AG09319 (cell line): ENCODE measurements at places on chromosomes 3 and 15.

- DNase-seq: no peak
Observed at GRCh38 chr3:192883512-192883911, 34.1 kb downstream of the MB21D2 start.

GRCh38 chr3:31105438-31106077 lies 211.1 kb upstream of the GADL1 start:
- peak; percentile 73 for DNase-seq

DNA sequence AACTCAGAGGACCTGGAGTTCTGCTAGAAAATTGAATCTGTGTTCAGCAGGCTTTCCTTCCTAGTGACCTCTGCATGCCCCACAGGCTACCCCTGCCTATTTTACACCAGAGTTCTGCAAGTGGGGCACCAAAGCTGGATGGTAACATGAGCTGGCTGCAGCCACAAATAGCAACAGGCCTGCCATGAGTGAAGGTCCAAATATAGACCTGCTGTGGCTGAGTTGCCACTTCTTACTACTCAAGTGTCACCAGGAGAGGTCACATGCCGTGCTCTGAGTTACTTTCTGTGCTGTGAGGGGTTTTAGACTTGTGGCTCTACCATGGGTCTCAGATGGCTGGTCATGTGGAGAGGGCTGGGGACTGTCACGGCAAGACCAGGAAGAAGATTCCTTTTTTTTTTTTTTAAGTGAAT lies at the start of gene FSD2:
FSD2 (minus strand) TSS at position 76 of the 413 bp plus-strand sequence. CDS start 18,679 bp downstream, outside the sequence.
- no peak for DNase-seq

DNA sequence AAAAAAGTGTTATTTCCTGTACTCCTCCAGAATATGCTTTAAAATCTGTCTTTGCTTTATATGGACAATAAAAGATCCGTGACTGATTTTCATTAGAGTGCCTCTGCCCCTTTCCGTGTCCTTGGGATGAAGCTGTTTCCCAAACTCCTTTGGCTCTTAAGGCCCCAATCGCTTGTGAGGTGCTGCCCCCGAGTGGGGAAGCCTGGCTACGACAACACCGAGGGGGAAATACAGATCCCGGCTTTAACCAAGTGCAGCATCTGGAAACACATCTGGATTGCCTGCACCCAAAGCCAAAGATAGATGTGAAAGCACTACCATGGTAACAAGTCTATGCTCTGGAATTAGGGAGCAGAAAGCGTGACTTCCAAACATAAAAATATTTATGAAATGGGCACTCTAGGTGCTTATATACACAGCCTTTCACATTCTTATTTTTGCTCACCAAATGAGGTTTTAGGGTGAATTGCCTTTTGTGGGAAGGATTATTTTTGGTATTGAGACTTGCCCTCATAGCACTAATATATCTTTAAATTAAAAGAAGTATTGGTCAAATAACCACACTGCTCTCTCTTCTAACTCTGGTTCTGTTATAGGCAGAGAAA lies 40.6 kb upstream of the ADCY5 start:
- peak; percentile 38 for DNase-seq

GRCh38 chr3:171142985-171143384 lies 116.5 kb upstream of the SLC2A2 start:
- peak; percentile 25 for DNase-seq

GRCh38 chr15:92915766-92916435 lies 15.8 kb downstream of the CHD2 start:
- DNase-seq: no peak

- DNase-seq: no peak
Observed at GRCh38 chr3:133442518-133442917, 42.7 kb downstream of the BFSP2 start.

GRCh38 chr15:74461847-74462511 lies 1.0 kb upstream of the UBL7 start:
- DNase-seq: no peak

- no peak for DNase-seq
Observed at GRCh38 chr3:13276438-13277195, 143.5 kb downstream of the NUP210 start.

DNA sequence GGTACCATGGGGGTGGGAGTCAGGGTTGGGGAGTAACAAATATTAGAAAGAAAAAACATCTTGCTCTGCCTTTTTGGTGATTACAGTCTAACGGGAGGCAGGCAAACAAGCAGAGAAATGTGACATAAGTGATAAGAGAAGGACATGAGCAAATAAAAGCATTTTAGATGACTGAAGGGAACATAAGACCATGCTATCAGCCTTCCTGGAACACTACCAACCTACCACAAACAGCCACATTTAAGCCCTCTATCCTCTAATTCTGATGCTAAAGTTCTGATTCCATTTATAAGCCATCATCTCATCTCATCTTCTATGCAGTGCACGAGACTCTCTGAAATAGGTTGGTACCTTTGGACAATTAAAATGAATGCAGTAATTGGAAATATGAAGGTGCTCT lies 243.4 kb upstream of the P2RY1 start:
- DNase-seq: no peak

GRCh38 chr3:18334837-18335601 lies 90.1 kb downstream of the SATB1 start:
- DNase-seq: no peak

DNA sequence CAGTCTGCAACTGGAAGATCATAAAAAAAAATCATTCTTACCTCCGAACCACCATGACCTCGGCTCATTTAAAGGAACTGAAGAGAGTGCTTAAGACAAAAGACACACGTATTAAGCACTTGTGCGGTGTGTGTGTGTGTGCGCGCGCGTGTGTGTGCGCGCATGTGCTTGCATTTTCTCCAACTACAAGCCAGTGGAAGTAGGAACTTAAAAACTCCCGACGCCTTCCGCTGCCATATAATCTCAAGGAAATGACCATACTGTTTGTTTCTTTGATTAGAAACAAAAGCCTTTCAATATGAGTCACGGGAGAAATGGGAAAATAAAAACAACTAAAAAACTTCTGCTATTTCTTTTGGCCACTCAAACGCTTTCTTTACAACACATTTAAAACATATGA lies 32.4 kb downstream of the FRMD4B start:
- no peak for DNase-seq

DNA sequence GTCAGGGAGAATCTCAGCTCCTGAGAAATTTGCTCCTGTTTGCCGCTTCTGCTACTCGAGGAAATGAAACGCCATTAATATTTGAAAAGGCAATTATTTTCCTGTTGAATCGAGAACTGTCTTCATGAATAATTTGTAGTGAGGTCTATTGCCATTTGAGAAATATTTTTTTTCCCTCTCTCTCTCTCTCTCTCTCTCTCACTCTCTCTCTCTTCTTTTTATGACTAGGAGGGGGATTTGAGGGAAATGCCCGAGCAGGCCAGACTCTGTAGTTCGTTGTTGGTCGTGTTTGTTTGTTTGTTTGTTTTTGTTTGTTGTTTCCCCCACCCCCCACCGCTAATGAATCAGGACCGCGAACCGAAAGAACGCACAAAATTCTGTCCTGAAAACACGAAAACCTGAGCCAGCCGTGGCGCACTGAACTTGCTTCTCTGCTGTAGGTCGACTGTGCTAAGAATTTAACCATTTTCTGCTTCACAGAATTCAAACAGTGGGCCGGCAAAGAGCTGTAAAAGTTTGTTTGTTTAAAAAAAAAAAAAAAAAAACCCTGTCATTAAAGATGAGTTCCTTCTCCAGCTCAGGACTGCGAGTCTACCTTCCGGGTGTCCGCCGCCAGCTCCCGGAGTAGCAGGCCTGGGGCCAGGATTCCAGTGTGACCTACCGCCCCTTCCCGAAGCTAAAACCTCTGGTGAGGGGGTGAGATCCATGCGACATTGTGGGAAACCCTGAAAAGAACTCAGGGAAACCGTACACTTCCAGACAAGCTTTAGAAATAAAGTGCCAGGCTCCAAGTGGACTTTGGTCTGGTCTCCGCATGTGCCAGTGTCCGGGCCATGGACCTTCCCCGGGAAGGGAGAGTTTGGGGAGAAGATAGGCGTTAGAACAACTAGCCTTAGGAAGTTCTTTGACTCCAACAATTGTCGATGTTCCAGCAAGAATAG lies 12.1 kb downstream of the ZIC4 start:
- DNase-seq: no peak

- no peak for DNase-seq
Observed at GRCh38 chr3:128942161-128942952, 51.5 kb downstream of the CFAP92 start.

DNA sequence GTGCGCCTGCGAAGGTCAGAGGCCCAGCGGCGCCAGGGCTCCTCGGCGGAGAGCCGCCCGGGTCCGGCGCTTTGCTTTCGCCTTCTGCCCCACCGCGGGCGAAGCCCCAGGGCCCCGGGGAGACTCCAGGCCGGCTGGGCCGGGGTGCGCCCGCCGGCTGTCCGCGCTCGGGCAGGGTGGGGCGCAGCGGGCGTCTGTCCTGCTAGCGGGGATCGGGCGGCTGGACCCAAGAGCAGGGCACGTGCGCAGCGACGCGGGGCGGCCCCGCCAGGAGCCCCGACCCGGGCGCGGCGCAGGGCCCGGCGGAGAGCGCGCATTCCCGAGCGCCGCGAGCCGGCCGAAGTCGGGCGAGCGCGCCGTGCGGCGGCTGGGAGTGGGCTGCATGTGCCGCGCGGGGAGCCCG lies 569 bp upstream of the ALDH1A3 start:
- no peak for DNase-seq

DNA sequence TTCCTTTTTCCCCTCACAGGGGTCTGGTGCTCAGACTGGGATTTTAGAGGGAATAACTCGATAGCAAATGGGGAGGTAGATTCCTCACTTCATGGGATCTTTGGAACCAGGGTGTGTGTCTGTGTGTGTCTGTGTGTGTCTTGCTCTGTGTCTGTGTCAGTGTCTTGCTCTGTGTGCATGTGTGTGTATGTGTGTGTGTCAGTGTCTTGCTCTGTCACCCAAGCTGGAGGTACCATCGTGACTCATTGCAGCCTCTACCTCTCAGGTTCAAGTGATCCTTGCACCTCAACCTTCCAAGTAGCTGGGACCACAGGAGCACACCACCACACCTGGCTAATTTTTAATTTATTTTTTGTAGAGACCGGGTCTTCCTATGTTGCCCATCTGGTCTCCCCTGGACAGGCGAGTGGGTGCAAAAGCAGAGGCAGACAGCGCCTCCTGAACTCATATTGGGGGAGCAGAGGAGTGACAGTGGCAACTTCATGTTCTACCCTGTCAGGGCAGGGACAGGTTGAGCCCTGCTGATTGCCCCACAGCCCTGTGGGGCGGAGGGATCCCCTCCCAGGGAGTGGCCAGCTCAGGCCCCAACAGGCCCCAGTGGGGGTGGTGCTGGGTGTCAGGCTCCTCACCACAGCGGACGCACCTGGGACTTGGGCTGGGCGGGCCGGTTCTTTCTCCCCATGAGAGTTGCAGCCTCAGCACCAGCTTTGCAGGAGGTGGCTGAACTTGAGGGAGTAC lies 10.4 kb upstream of the SEMA4B start:
- no peak for DNase-seq

DNA sequence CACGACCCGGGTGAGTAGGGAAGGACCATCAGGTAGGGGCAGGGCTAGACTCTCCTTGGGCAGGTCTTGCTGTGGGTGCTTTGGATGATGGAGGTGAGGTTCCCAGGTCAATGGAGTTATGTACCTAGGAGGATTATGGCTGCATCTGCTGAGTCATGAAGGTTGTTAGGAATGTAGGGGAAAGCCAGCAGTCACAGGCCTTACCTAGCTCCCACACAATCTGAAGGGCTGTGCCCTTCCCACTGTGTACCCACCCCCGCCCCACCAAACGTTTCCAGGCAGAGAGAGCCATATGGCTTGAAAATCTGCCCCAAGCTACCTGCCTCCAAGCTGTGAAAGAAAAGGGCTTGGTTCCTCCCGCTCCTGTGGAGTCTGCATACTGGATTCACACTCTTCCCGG lies 573.4 kb upstream of the DPPA4 start:
- DNase-seq: no peak

- peak; percentile 93 for DNase-seq
Observed at GRCh38 chr3:124791639-124792151, 61.4 kb downstream of the UMPS start.

GRCh38 chr3:45180899-45181298 lies 34.7 kb upstream of the CDCP1 start:
- DNase-seq: no peak

- no peak for DNase-seq
Observed at GRCh38 chr3:16203031-16203430, 28.6 kb downstream of the GALNT15 start.
